ENCODE measurements at places on chromosomes 1 and 21.

DNA sequence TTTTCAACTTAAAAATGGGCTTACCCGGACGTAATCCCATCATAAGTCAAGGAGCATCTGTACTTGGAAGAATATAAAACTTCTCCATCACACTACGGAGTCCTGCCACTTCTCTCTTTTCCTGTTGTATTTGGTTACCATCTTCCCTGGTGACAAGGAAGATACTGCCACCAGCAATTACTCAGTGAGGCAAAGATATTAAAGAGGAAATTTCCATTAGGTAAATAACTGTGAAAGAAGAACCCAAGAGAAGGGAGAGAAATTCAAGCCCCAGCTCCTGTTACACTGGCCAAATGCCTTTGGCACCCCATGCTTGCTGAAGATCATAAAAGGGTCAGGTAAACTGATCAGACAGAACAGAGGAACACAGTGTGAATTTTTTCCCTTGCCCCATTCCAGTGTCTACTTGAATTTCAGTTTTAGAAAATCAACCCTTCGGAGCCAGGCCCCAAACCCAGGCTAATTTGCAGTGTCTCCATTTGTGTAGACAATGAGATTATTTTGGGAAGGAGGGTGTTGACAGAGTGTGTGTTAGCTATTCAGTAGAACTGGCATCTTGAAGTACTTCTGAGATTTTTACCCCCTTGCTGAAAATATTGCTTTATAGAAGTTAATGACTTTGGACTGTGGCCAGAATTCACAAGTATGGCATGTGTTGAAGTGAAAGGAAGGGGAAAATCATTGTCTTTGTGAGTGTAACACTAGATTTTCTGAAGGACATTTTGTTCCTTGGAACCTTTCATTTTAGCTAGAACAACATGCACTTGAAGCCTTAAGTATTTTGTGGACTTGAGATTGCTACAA lies 167.1 kb downstream of the DHRS3 start:
- DNase-seq, result no peak

DNA sequence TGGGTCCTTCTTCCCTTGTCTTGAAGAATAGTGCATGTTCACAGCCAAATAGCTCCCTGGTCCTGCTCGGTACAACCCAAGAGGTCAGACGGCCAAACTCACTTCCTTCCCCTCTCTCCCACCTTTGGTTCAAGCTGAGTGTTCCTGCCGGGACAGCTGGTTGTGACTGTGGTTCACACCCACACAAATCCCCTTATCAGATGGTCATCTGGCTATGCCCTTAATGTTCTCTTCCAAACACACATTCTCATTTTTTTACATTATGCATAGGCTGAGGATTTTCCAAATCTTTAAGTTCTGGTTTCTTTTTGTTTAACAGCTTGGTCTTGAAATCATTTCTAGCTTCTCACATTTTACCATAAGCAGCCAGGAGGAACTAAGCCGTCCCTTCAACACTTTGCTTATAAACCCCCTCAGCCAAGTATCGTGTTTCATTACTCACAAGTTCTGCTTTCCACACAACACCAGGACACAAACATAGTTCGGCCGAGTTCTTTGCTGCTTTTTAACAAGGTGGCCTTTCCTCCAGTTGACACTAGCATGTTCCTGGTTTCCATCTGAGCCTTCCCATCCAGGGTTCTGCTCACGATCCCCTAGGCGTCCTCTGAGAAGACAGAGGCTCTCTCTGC lies 19.7 kb upstream of the TSPEAR start:
- DNase-seq, result no peak

- no peak for DNase-seq
Measured at GRCh38 chr1:226406401-226406881, 1.5 kb downstream of the PARP1 start.

DNA sequence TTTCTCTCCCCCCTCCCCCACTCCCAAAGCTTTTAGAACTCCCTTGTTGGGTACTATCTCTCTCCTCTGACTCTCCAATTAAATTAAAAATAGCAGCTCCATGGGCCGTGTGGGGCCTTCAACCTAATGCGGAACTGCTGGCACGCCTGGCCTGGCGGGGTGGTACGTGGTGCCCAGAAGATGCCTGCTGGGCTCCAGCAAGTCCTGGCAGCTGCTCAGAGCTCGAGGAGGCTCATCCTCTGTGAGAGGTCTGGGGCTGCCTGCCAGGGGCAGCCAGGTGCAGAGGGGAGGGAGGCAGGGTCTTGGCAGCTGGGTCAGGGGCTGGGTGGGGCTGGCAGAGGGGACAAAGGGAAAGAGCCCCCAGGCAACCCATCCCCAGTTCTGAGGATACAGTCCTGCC lies 74.4 kb downstream of the ACTL8 start:
- DNase-seq, result no peak

- peak; percentile 17 for DNase-seq
Measured at GRCh38 chr1:226444901-226445300, 37.0 kb upstream of the PARP1 start.

- no peak for DNase-seq
Measured at GRCh38 chr1:92461364-92462097, 25.2 kb downstream of the GFI1 start.

DNA sequence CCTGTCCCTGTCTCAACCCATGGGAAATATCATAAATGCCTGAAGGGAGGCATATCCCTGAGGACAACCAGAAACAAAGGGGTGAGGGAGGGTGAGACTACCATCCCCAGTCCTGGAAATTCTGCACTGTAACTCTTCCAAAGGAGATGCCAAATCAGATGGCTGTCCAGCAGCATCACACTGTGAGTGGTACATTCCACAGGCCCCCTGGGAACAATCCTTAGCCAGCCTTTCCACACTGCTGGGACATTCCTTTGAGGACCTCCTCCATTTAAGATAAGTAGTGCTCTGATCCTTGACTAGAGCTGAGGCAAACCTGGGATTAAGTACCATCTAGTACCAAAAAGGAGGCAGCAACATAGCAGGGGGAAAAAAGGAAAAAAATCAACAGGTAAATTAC lies 10.7 kb downstream of the IVL start:
- DNase-seq, result no peak

- no peak for DNase-seq
Measured at GRCh38 chr1:94709891-94710581, 110.1 kb upstream of the SLC44A3 start.

GRCh38 chr1:25572708-25573590 lies 29.5 kb downstream of the LDLRAP1 start:
- no peak for DNase-seq

DNA sequence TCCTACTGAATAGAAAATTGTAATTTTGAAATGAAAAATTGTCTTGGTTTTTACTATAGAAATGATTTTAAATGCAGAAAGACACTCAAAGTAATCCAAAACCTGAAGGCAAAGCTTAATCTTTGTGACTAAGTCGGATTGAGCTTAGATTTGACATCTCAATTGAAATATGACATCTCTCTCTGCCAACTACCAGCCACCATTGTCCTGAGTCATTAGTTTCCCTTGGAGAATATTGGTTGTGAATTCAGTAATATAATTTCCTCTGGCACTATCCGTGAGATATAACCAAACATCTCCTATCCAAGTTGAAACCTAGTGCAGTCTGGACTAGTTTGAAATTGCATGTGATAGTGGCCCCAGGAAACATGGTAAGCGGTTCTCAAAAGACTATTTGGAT lies 37.1 kb downstream of the PLA2G4A start:
- no peak for DNase-seq

DNA sequence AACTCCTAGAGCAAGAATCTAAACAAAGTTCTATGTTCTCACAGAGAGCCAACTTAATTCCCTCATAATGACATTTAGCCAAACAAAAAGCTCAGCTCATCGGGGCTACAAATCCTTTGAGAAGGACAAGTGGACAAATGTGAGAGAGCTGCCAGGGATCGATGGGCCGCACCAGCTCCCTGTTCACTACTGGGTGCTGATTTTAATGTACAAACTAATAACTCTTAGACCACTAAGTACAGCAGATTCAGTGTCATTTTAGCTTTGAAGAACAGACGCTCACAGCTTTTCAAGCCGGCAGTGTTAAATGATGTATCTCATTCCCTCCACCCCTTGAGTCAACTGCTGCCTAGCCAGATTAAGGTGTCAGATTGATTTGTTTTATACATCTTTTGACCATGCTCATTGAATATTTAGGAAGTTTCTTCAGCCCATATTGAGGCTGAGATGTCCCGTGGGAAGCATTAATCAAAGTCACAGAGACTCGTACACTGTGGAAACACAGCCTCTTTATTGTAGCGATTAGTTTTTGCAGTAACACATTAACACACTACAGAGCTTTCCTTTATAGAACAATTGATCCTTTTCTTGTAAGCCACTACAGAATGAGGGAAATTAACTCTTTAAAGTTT lies 21.1 kb downstream of the PROX1 start:
- no peak for DNase-seq

- no peak for DNase-seq
Measured at GRCh38 chr1:64508629-64509028, 38.7 kb downstream of the CACHD1 start.

- no peak for DNase-seq
Measured at GRCh38 chr1:17874231-17874630, 119.1 kb downstream of the ACTL8 start.
